ENCODE measurements at places on chromosomes 3 and 15. TPM values are rescaled to one million over a fixed set of nuclear protein-coding genes. Genes with fewer than 3 reads are reported as not detected.

Gene TUSC7
- total RNA-seq, result not detected

Gene SKIC8
- 41.2 TPM for total RNA-seq

Gene LTK
- total RNA-seq, result 0.07 TPM

Gene PLA2G4D
- total RNA-seq, result not detected

Gene GPR15
- not detected for total RNA-seq

Gene SEMA5B
- total RNA-seq, result 0.72 TPM

Gene IMP3
- total RNA-seq, result 70.4 TPM

Gene ADAMTS17
- total RNA-seq, result 4.8 TPM

Gene IVD
- total RNA-seq, result 84.4 TPM

Gene NAALADL2
- 13.9 TPM for total RNA-seq

Gene PP2D1
- not detected for total RNA-seq

Gene SCAANT1
- total RNA-seq, result not detected

Gene AHSG
- total RNA-seq, result not detected

Gene GOLGA8G
- total RNA-seq, result not detected

Gene CNTN4
- total RNA-seq, result not detected

Gene SOX2
- total RNA-seq, result 0.63 TPM

Gene PARL
- total RNA-seq, result 28.7 TPM

Data from smooth muscle cell of the pulmonary artery (primary cell).